ENCODE measurements at places on chromosomes 1 and 21. TPM values are rescaled to one million over a fixed set of nuclear protein-coding genes. Genes with fewer than 3 reads are reported as not detected.

DNA sequence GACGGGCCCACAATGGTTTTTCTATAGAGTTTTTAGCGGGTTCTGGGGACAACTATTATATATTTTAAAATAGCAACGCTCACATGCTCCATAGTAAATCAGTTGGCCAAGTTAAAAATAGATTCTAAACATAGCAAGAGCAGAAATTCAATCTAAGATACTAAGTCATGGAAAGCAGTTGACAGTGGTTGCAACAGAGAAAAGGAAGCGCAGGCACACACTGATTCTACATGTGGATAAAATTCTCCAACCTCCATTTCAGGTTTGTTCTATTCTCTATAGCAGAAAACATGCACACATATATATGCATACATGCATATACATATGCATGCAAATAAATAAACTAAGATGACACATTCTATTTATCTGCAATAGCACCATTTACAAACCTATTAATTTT lies 89.6 kb upstream of the HNRNPU start:
- DNase-seq, result no peak

DNA sequence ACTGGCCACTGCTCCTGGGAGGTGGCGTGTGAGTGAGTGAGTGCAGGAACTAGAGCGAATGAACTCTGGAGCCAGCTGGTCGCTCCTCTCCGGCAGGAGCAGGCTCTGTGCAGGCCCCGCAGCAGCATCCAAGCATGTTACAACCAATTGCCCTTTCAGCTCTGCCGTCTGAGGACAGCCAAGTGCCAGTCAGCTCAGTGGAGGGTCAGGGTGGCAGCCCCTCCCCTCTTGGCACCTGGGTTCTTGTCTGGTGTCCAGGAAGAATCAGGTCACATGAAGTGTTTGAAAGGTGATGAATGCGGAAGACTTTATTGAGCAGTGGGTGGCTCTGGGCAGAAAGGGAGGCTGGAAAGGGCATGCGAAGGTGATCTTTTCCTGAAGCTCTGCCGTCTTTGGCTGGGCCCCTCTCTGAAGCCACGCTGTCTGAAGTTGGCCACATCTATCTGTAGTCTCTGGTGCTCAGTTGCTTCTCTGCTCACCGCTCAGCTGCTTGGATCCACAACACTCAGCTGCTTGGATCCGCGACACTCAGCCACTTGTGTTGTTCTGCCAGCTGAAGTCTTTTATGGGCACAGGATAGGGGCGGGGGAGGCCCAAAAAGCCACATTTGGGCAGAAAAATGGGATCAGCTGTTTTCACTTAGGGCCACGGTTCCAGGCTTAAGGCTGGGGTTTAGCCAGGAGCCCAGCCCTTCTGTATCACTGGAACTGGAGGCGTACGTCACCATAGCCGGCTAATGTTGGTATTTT lies 139.8 kb downstream of the ADSS2 start:
- no peak for DNase-seq

- no peak for DNase-seq
Observed at GRCh38 chr1:206809504-206810084, 37.3 kb upstream of the IL10 start.

Gene CLCA1
- polyA plus RNA-seq, result 0.36 TPM

GRCh38 chr1:8281843-8282509 lies 35.9 kb upstream of the SLC45A1 start:
- no peak for DNase-seq

Gene GBP7
- not detected for polyA plus RNA-seq

DNA sequence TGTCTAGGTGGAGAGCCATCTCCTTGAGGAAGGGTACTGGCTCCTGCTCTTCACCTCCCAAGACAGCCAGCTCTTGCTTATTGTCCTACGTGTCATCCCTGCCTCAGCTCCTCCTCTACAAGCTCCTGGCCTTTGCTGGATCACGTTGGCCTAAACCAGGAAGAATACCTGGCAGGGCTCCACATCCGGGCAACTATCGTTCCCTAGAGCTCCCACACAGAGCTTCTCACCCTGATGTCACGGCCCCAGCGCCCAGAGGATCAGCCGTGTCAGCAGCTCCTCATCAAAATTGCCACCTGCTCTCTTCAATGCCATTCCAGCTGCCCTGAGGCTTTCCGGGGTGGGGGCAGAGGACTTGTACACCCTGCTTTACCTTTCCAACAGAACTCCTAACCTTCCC lies 1.9 kb upstream of the TPM3 start:
- no peak for DNase-seq

Gene DTL
- 16.9 TPM for polyA plus RNA-seq

Gene KIRREL1
- 171 TPM for polyA plus RNA-seq

GRCh38 chr1:1599935-1600860 lies at the start of gene FNDC10:
Gene FNDC10, minus strand, starts transcription at chr1:1600135. Its CDS starts 120 bp downstream, at chr1:1600015.
- DNase-seq, result no peak

- no peak for DNase-seq
Observed at GRCh38 chr1:235375919-235376605, 8.8 kb downstream of the TBCE start.

Gene PLPP3
- polyA plus RNA-seq, result 113 TPM

Gene ABL2
- 10.6 TPM for polyA plus RNA-seq

GRCh38 chr1:43184995-43185394 lies 12.9 kb downstream of the CFAP57 start:
- no peak for DNase-seq

DNA sequence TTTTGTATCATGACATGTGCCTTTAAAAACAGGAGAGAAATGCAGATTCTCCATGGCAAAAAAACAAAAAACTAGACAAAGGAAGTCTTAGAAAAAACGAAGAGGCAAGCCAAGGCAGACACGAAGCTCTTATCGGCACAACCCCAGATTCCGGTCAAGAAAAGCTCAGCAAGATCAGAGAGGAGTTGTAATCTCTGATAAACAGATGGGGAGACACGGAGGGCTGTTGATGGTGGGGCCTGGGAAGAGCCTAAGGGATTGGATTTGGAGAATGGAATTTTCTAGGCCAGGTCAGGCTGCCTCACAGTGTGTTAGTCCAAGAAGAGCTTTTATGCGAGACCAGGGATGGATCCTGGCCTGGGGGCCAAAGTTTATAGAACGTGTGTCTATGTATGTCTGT lies 96.2 kb upstream of the AKT3 start:
- DNase-seq, result no peak

DNA sequence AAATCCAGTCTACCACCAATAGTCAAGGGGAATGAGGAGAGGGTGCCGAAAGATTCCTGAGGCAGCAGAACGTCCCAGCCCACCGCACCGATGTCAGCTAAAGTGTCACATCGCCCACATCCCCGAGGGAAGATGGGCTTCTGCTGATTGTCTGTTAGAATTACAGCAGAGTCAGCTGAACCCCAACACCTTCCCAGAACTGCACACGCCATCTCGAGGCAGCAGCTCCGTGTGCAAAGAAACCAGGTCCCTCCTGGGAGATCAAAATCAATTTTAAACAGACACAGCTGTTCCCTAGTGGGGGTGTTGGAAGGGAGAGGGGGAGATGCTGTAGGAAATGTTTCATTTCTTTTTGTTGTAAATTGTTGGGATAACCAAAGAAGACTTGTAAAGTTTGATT lies 12.8 kb upstream of the KAZN start:
- no peak for DNase-seq

DNA sequence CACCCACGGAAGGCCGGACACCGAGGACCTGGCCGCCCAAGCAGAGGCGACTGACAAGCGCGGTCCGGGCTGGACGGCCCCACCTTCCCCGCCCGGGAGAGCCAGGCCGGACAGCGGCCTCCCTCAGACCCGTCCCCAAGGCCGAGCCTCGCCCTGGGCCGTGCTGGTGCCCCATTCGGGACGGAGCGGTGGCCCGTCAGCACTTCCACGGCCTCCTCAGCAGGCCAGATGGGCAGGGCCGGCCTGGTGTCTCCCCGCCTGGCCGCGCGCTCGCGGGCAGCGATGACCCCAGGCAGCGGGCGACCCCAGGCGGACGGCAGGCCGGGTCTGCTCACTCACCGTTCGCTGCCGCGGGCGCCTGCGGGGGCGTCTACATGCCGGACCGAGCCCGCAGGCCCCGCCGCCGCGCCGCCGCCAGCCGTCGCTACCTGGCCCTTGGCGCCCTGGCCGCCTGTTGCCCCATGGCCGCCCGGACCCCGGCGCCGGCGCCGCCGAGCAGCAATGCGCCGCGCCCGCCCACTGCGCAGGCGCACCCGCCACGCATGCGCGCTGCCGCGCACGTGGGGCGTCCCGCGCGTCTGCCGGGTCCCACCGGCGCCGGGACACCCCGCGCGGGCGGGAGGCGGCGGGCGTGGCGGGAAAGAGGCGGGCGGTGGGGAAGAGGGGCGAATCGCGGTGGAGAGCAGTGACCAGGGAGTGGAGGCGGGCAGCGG lies at the start of gene NADK:
Gene NADK (minus strand): TSS at position 521 of the 713 bp plus-strand sequence. CDS start 13,064 bp downstream, outside the sequence.
- no peak for DNase-seq

DNA sequence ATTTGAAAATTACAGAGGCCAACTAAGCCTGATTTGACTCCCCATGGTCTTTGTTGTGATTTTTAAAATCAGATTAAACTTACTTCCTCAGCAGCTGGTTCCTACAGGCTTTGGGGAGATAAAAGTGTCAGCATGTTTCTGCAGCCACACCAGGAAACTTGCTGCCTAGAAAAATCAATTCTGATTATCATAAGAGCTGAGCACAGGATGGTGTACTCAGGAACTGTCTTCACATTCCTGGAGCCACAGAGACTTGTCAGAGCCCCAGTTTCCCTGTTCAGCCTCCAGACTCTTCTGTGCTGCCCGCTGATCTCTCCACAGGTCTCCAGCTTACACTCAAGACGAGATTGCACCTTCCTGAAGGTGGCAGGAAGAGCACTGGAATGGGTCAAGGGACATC lies 23.9 kb downstream of the RAB3B start:
- DNase-seq, result no peak

DNA sequence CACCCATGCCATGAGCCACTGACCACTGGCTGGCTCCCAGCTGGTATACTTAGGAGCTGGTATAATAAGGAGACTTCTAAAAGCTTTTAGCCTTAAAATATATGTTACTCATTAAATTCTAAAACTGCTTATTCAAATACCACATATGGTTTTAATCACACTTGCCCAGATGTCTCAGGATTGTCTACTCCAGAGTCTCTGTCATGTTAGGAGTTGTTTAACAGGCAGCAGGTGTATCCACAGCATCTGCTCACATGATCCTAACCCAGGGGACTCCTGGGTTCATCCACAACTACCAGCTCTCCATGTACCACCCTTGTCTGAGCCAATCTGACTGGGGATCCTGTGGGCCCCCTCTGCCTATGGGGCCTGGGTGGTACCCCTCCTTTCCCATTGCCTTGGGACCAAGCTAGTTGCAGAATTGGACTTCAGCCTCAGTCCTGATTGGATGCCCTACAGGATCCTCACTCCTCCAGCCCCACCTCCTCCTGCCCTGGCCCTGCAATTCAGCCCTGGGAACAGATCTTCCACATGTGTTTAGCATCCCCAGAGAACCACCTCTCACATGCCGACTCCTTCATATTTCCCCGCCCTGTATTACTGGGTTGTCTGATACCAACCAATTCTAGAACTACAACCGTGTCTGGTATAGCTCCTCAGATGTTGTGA lies 61.3 kb downstream of the BCAR3 start:
- DNase-seq, result no peak

DNA sequence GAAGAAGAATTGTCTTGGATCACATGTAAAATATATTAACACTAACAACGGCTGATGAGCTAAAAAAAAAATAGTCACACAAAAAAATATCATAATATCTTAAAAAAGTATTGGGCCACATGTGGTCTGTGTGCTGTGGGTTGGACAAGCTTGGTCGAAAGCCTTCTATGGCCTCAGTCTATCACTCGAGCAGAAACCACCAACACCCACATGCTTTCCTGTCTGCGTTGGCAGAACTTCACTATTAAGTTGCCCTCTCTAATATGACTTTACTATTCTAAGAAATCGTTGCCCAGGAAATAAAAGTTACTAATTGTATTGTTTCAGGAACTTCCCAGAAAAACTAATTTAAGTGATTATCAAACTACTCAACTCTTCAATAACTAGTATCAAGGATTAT lies 28.2 kb upstream of the ETS2 start:
- DNase-seq, result no peak

- DNase-seq, result peak; percentile 49
Observed at GRCh38 chr21:16330082-16330907, 600.5 kb downstream of the USP25 start.

GRCh38 chr1:32771561-32772280 lies 45.4 kb downstream of the YARS1 start:
- no peak for DNase-seq

Gene FMO2
- 1.4 TPM for polyA plus RNA-seq

DNA sequence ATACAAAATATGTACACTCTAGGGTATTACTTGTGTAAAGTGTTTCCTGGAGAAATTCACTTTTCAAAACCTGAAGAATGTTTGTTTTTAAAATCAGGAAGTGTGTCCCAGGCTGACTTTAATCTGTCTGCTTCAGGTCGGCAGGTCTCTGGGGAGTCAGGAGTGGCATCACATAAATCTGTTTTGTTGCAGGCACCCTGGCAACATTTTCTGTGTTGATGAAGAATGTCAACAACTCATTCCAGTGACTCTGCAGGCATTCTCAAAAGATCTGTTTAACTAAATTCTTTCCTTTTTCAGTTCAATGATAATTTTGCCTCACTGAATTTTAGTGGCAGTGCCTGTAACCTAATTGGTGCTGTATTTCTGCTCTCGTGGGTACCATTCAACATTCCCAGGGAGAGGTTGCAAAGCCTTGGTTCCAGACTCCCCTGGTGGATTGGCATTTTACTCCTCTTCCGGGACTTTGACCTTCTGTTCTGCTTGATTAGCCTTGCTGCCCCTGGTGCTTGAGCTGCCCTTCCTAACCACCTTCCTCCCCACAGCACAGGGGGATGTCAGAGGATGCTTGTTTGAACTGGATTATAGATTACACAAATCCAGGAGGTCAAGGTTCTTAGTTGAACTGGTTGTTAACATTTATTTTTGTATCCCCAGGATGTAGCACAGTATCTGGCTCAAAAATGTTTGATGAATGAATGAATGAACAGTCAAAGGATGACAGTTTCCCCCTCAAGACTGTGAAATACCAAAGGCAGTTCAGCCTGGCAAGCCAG lies 55.4 kb upstream of the LPGAT1 start:
- peak; percentile 27 for DNase-seq

Gene KCNK1
- 5.9 TPM for polyA plus RNA-seq

DNA sequence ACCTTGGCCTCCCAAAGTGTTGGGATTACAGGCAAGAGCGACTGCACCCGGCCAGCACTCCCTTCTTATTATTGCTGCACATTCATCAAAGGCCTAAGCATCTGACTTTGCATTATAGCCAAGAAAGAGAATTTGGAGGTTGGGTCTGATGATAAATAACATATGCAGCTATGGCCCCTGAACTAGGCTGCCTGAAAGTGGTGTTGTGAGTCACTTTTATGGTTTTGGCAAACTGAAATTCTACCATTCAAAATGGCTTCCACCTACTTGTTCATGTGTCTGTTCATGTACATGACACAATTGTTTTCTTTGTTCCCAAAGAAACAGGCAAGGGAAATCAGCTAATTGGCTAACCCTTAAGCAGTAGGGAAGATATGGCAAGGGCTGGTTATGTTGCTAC lies 25.0 kb upstream of the UAP1 start:
- no peak for DNase-seq

- peak; percentile 52 for DNase-seq
Observed at GRCh38 chr1:74731399-74732052, 1.3 kb downstream of the CRYZ start.

Gene IL22RA1
- 4.0 TPM for polyA plus RNA-seq

- DNase-seq, result no peak
Observed at GRCh38 chr1:41498804-41499203, 14.3 kb upstream of the EDN2 start.

Data from renal cortex interstitium (tissue), 15 donors.